Urothelium cell line (cell line): ENCODE measurements at places on chromosomes 2 and 18.

DNA sequence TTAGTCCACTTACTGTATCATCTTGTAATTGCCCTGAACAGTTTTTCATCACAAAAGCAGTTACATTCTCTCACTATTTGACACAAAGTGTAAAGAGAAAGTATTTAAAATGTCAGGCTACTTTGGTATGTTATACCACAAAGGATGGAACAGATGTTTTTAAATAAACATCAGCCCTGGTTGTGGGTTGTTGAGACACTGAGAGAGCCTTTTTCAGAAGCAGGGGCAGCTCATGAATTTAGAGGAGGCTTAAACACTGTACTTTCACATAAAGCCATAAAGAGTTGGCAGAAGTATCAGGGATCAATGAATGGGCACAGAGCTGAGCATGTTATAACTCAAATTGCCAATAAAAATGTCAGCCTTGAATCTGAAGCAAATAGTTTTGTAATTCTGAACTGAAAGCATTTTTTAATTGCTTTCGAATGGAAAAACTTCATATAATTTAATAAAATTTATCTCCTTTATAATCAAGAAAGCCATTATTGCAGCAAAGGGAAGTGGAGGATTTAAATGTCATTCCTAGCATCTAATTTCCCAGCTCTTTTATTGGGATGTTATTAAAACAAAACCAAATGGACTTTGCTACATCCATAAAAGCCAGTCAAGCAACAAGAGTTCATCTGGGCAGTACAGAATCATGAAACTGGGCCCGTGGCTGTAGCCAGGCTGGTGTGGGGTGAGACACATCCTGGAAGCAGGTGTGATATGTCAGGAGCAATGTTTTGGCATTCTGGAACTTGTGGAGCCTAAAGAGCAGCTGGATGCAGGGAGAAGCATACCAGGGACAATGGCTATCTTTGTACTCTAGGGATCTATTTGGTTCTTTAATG, 95.1 kb upstream of the NT5C1B start:
- no peak for DNase-seq

DNA sequence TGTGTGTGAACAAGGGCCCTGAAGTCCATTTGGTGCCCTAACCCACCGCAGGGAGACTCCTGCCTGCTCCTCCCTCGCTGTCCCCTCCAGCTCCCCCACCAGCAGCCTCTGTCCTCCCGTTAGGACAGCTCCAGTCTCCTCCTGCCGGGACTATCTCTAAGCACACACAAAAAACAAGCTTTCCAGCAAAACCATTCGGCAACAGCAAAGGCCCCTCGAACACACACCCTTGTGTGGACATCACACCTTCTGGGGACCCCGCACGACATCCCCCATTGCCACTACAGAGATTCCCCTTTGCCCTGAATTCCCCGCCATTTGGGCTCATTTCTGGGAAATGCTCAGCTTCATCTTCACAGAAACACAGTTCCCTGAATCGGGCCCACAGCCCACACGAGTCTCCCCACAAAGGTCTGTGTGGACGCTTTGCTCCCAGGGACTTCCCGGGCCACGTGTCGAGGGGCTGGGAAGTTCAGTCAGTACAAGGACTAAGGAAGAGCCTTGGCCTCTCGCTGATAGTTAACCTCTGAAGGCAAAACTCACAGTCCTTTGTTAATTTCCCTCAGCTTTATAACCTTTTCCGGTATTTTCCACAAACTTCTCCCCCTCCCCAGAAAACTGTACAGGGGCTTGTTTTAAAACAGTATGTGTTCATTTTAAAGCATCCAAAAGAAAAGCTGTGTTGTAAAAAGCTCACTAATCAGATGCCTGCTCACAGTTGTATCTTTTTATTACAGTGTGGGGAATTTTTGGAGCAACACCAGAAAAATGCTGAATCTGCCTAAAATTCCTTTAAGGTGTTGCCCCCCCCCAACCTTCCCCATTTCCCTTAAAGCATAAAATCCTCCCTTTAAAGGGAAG, 25.9 kb downstream of the SMAD7 start:
- no peak for DNase-seq

GRCh38 chr18:26181343-26181826, 44.9 kb upstream of the TAF4B start:
- no peak for DNase-seq

- no peak for DNase-seq
Observed at GRCh38 chr2:48795065-48795464, 39.5 kb upstream of the LHCGR start.

DNA sequence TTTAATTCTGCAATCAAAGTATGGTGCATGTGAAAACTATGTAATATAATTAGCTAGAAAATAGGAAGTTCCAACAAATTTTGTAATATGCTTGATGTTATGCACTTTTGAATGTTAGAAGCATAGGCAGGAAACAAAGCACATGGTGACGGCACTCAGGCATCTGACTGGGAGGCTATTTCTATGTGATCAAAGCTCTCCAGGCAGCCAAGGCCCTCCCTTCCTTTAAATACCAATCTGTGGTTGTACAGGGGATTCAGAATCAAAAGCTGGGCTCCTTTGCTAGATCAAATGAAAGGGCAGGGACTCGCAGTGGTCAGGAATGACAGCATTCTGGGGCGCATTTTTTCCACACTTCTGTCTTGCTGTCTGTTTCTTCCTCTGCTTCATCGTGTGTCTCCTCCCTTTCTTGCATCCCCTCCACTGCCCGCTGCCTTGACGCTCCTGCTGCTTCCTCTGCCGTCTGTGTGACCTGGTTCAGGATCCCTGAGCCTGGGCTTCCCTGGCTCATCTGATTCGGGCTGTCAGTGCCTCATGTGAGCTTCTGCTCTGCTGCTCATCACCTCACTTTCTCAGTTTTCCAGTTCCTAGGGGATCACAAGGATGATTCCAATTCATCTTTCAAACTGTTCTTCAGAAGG, 30.9 kb downstream of the TMEM182 start:
- DNase-seq, result no peak

- DNase-seq, result no peak
Observed at GRCh38 chr18:55794288-55795052, 206.5 kb upstream of the TCF4 start.

DNA sequence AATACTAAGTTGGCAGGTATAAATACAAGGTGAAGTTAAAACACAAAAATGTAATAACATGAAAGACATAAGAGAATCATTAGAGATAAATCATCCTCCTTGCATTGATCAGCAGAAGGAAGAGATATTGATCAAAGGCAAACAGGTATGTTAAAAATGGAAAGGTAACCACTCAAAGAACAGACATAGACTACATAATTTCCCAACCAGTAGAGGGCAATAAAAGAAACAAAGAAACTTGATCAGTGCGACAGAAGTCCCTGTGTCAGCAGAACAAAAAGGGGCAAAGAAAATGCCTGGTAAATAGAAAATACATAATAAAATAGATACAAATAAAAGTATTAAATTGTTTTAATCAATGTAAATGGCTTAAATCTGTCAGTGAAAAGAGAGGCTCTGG, 53.6 kb downstream of the FAM228A start:
- DNase-seq, result no peak

- no peak for DNase-seq
Observed at GRCh38 chr2:190443055-190443454, 34.9 kb downstream of the MFSD6 start.

- DNase-seq, result no peak
Observed at GRCh38 chr18:79819064-79819967, 21.6 kb downstream of the KCNG2 start.

- DNase-seq, result no peak
Observed at GRCh38 chr18:44911773-44912172, 231.1 kb downstream of the SETBP1 start.

- DNase-seq, result no peak
Observed at GRCh38 chr18:5625076-5625475, 81.3 kb upstream of the EPB41L3 start.

DNA sequence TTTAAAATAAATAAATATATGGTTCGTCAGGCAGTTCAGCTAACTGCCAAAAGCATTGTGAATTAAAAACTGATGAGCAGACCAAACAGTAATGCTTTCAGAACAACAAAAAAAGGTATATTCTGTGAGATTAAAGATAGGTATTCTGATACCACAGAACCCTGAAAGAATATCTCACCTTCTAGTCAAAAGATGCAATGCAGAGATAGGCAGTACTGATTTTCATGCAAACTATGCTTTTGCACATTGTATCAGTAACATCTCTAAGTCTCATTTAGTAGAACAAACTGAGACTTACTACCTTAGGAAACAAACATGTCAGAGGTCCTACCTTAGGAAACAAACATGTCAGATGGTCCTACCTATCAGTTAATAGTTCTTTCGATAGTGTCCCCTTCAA, 32.4 kb downstream of the CUL3 start:
- no peak for DNase-seq
